ENCODE measurements at places on chromosomes 2 and 18. TPM values are rescaled to one million over a fixed set of nuclear protein-coding genes. Genes with fewer than 3 reads are reported as not detected.

- DNase-seq = no peak
Observed at GRCh38 chr2:34143149-34143548, 544.0 kb upstream of the FAM98A start.

GRCh38 chr18:11425211-11425610 is 184.2 kb upstream of the SLC35G4 start:
- no peak for DNase-seq

GRCh38 chr2:181805228-181806038 is 86.1 kb upstream of the ITPRID2 start:
- DNase-seq = no peak

DNA sequence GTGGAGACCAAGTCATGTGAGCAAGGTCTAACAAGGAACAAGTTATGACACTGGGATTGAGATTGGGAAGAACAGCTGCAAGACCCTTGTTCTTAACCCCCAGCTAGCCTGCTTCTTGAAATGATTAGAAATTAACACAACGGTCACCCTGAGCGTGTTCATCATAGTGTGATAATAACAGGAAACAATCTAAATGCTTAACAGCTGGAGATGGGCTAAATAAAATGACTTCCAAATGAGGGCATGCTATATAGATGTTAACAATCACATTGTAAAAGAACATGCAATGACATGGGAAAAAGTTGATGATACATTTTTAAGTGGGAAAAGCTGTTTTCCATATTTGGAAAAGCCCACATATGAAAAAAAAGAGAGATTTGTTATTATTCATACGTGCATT is 47.6 kb downstream of the RPL37A start:
- DNase-seq = no peak

DNA sequence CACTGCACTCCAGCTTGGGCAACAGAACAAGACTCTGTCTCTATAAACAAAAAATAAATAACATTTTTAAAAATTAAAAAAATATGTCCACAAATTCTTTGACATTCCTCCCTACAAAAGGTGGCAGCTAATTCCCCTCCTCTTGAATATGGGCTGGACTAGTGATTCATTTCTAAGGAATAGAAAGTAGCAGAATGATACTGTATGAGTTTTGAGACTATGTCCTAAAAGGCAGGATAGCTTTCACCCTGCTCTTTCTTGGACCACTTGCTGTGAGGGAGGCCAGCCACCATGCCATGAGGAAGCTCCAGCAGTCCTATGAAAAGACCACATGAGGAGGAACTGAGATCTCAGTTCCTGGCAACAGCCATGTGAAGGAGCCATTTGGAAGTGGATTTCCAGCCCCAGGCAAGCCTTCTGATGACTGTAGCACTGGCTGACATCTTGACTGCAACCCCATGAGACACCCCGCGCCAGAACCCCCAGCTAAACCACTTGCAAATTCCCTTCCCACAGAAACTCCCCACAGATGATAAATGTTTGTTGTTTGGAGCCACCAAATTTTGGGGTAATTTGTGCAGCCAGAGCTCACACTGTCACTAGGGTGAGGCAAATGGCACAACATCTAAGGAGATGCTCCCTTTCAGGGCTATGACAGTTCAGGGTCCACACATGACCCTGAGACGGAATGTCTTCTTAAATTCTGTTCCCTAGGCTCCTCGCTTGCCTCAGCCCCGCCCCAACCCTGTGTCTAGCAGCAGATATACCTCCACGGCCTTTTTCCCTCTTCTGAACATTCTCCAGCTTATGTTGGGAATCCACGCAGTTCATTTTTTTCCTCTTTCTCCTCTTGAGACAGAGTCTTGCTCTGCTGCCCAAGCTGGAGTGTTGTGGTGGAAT is 17.1 kb upstream of the ATOH8 start:
- no peak for DNase-seq

DNA sequence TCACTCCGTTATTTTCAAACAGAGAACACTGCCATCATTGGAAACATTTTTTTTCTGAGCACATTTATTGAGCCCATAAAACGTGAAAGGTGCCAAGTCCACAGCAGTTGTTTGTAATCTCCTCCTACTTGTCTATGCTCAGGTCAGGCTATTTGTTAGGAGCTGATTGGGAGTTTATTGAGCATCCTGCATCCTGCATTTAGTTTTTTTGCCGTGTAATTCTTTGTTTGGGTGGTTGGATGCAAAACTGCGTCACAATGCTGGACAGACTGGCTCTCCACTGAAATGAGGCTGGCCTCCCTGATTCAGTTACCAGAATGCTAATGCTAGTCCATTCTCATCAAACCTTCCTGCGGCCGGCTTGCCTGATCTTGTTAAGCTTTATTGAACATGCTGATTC is 71.4 kb downstream of the RAPGEF4 start:
- no peak for DNase-seq

SERPINB4 gene
- total RNA-seq = not detected

CCBE1 gene
- 9.0 TPM for total RNA-seq

IL36G gene
- total RNA-seq = not detected

LRRTM1 gene
- total RNA-seq = not detected

ARHGAP15 gene
- total RNA-seq = not detected

LRP2 gene
- not detected for total RNA-seq

CCDC102B gene
- 8.2 TPM for total RNA-seq
